ENCODE measurements at places on chromosomes 11 and 22.

DNA sequence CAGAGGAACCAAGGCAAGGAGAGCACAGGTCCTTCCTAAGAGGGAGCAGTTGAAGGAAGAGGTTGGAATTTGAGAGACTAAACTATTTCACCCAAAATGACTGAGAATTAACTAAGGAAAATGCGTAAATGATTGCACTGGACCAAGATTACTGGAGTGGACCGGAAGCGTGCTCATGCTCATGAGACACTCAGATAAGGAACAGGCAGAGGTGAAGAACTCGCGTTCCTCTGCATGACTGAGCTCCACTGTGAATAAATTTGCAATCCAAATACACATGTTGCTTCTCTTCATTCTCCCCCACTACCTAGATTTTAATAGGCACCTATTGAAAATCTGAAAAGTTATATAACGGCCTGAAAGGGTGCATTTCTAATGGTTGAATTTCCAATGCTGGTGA, 207.0 kb downstream of the KIRREL3 start:
- no peak for DNase-seq

DNA sequence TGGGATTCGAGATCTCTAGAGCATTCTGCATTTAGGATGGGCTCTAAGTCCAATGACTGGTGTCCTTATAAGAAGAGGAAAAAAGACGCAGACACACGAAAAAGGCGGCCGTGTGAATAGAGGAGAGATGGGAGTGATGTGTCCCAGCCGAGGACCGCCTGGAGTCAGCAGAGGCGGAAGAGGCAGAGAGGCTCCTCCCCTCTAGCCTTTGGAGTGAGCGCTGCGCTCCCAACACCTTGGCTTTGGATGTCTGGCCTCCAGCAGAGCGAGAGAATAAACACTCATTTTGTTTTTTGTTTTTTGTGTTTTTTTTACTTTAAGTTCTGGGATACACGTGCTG, 83.0 kb upstream of the RTL6 start:
- no peak for DNase-seq

DNA sequence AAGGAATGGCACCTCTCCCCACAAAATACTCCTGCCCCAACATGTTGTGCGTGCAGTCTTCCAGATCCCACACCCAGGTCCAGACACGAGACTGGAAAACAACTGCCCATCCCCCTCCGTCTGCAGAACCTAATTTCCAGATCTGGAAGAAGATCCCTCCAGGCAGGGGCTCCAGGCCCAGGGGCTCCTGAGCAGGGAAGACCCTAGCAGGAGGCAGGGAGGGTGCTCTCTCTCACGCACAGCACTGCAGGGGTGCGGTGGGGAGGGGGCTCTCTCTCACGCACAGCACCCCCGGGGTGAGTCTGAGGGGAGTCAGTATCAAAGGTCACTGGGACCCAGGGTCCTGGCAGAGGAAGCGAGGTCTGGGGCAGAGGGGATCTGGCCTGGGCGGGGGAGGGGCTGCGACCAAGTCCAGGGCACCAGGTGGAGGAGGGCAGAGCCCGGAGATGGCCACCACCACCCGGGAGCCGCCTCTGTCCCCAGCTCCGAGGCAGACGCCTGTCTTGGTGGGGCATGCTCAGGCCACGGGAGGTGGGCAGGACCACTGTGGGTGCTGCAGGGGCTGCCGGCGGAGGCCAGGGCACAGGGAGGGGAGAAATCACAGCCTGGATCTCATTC, 1.7 kb downstream of the MLC1 start:
- DNase-seq, result no peak

- DNase-seq, result no peak
Observed at GRCh38 chr22:39289975-39290720, 29.3 kb downstream of the RPL3 start.

- no peak for DNase-seq
Observed at GRCh38 chr11:17600316-17601255, 53.5 kb downstream of the OTOG start.

DNA sequence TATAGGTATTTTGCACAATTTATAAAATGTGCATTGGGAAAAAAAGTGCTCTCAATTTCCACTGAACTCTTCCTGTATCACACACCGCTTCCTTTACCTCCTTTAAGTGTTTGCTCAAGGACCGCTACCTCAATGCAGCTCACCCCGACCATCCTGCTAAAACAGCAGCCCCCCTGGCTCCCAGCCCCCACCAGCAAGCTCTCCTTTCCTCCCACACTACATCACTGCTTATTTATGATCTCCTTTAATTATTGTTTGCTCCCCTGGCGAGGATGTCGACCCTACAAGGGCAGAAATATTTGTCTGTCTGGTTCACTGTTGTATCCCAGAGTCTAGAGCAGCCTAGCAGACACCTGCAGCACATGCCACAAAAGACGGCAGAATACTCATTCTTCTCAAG, 10.0 kb downstream of the SHANK2 start:
- DNase-seq, result no peak

DNA sequence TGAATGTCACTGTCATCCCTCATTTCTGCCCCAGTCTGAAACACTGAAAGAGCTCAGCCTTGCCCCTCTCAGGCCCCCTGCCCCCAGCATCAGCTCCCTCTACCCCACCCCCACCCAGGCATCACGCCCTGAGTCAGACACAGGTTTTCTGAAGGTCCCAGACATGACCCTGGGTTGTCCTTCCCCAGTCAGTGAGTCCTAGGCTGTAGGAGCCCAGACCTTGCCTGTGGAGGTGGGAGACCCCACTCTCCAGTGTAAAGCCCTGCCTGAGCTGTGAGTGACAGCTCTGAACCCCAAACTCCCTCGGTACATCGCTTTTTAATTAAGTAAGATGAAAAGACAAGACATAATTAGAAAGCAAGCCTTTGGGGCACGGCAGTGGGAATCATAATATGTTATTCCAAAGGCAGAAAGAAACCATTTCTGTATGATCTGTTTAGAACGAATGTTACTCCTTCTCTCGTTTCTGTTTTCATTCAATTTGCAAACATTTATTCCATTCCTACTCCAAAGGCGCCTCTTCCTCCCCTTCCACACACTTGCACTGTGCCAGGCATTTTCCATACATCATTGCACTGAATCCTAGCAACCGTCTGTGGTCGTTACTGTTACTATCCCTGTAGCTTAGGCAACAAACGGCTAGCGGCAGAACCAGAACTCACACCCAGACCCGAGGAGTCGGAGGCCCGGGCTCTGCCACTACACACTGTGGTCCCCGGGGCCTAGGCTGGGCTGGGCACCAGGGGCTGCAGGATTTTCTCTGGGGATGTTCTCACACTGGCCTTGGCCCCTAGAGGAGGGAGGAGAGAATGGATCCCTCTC, 63.4 kb downstream of the CD6 start:
- DNase-seq, result no peak

All from CD4-positive, alpha-beta T cell treated with Interleukin-6 for 4 hours (primary cell).